ENCODE measurements at places on chromosomes 7 and 10.

- no peak for DNase-seq
Measured at GRCh38 chr10:6233725-6234277, 31.1 kb downstream of the PFKFB3 start.

- DNase-seq: no peak
Measured at GRCh38 chr10:118966076-118966849, 63.3 kb upstream of the NANOS1 start.

DNA sequence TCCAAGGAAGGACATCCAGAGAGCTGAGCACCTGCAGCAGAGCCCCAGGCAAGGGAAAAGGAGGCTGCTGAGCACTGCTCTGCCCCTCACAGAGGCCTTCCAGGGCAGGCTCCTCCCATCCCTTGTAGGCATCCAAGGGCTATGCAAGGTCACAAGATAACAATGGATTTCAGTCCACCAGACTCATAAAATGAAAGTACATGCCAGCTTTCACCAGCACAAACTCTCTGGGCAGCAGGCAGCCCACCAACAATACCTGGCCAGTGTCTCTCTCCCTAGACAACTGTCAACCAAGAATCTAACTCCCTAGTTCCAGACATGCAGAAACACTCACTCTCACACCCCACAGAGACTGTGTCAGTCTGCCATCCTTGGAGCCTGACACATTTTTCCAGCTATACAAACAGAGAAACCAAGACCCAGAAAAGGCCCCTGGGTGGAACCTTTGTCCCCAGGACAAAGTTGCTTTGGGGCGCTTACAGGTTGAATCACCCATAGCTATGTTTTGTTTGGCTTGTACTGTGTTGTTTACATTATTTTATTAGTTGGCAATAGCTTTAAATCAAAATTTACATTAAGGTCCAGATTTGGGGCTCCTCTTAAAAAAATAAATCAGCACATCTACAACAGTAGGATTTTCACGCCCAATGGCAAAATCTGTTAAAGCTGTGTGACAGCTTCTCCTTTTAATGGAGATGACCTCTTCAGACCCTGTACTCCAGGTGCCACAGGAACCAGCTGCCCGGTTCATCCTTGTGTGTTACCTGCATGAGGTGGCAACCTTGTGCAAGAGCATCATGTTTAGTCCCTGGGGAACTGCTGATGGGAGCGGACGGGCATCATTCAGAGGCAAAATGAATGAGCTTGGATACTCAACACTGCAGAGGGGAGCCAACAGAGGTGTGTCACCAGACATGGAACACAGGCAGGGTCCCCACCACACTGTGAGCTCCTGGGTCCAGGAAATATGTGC is 5.2 kb downstream of the GRID1 start:
- no peak for DNase-seq

GRCh38 chr10:32445036-32445435 is 904 bp upstream of the CCDC7 start:
- no peak for DNase-seq

GRCh38 chr10:58715061-58715460 is 202.4 kb downstream of the BICC1 start:
- no peak for DNase-seq

DNA sequence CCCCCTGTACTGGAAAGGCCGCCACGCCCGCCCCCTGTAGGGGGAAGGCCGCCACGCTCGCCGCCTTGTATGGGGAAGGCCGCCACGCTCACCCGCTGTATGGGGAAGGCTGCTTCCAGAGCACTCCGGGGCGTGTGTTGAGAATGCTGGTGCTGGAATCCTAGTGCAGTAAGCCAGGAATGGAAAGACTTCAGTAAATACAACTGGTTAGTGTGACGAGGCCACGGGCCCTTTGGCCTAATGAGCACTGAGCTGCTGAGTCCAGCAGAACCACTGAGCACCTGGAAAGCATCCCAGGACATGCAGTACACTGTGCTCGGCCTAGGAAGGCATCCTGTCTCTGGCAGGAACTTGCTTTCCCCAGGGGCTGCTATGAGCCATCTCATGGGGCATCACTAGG is 398.9 kb downstream of the PTPRN2 start:
- no peak for DNase-seq

- no peak for DNase-seq
Measured at GRCh38 chr10:106214243-106214642, 950.3 kb downstream of the SORCS1 start.
